ENCODE measurements at places on chromosomes 4 and X.

GRCh38 chr4:48594180-48594579 lies 104.1 kb downstream of the ZAR1 start:
- DNase-seq: no peak

DNA sequence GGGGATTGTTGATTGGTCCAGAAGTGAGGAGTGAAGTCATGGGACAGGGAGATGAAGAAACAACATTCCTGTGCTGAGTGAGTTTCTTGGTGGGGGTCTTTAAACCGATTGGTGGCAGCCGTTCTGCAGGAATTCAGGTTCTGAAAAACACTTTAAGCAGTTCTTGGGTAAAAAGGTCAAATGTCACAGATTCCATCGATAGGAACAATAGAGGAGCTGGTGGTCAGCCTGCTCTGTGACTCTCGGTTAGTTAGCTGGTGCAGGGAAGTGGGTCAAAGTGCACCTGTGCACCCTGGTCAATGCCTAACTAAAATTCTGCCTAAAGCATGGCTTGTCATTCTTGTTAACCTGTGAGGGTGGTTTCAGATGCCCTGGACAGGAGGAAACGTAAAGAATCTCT lies 34.6 kb upstream of the MGST2 start:
- DNase-seq: no peak

- DNase-seq: peak; percentile 41
These were observed 1.2 kb downstream of the TFE3 start for GRCh38 chrX:49041744-49042580.

DNA sequence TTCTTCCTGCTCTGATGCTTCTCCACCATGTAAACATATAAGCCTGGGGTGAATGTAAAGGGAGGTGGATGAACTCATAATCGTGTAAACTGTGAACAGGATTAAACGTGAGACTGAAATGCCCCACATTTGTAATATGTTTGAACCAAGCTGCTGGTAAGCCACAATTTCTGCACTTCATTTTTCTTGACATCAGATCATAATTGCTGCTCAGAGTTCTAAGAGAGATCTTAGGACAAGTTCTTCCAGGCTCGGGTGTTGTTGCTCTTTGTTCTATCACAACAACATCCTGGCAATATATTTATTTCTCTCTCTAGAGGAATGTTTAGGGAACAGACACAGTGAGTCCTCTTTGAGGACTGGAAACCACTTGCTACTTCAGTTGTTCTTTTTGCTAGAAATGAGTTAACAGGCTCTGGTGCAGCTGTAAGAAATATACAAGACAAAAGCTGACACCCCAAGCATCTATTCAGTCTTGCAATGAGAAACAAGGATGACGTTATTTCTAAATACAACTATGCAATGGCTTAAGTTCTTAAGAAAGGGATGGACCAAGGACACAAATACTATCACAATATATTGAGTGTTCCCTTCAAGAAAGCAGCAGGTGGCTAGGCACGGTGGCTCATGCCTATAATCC lies 59.6 kb downstream of the LNX1 start:
- DNase-seq: no peak

- DNase-seq: no peak
These were observed 137.4 kb upstream of the STIM2 start for GRCh38 chr4:26723216-26723615.

- no peak for DNase-seq
These were observed at the start of gene MPC1L for GRCh38 chrX:40623139-40623536. Gene MPC1L, plus strand, starts transcription at chrX:40623428. Its CDS starts 138 bp downstream, at chrX:40623566.

DNA sequence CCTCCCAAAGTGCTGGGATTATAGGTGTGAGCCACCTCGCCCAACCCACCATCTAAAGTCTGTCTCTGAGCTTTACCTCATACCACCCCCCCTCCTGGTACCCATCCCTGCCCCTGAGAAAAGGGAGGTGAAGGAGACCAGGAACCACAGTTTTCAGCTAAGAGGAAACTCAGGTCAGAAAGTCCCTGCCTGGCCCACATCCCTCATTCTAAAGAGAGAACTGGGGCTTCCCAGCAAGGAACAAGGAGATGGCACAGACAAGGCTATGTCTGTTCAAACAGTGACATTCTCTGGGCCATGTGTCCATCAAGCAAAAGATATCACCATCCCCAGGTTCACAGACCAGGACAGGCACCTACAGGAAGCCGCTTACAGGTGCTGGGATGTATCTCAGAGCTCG lies 15.8 kb upstream of the CSF2RA start:
- no peak for DNase-seq

DNA sequence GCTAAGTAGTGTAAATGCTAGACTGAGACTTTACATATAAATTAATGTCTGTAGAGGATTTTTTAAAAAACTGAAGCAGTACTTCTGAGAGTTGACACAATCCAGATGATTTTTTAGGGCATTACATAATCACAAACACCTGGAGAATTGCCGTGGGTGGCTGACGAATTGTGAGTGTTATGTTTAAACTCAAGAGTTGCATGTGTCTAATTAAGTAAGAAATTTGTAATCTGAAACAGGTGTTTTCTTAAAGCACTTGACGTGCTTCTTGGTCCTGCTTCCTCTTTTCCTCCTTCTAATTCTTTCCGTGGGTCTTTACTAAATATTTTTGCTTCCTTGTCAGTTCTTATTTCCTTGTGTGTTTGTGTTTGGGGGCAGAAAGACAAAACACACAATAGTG lies 27.8 kb downstream of the PIR start:
- peak; percentile 6 for DNase-seq

DNA sequence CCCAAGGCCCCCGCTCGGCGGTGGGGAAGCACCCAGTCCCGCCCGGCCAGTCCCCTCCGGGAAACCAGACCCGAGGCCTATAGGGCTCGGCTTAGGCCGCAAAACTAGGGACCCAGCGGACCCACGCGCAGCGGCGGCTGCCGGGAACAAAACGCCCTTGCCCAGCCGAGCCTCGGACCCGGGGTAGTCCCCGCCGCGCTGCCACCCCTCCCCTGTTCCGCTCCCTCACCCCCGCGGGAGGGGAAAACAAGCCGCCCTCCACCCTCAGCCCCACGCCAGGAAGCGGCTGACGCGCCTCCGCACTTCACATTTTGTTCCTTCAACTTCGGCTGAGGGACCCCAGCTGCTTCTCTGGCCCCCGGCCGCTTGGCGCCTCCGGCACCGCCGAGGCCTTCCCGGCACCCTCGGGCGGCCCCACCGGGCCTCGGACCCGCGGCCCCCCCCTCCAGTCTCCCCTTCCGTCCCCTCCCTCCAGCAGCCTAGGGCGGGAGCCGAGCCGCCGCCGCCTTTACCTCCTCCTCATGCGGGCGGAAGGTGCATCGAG lies 694 bp downstream of the PDS5A start:
- DNase-seq: peak; percentile 66

GRCh38 chrX:122220644-122221373 lies 963.3 kb upstream of the GRIA3 start:
- no peak for DNase-seq

- no peak for DNase-seq
These were observed 70.8 kb upstream of the FREM3 start for GRCh38 chr4:143771269-143771668.

- DNase-seq: peak; percentile 68
These were observed 16.0 kb downstream of the MEPE start for GRCh38 chr4:87848622-87849351.

- DNase-seq: no peak
These were observed 219.6 kb upstream of the DIAPH2 start for GRCh38 chrX:96464880-96465558.

GRCh38 chr4:138775890-138776289 lies 239.7 kb upstream of the NOCT start:
- DNase-seq: no peak

Data from GM03348 (cell line).